Nephron progenitor cell (in vitro differentiated cells): ENCODE measurements at places on chromosomes 3 and 15.

GRCh38 chr3:124997303-124998246 is 58.2 kb downstream of the HEG1 start:
- no peak for DNase-seq

DNA sequence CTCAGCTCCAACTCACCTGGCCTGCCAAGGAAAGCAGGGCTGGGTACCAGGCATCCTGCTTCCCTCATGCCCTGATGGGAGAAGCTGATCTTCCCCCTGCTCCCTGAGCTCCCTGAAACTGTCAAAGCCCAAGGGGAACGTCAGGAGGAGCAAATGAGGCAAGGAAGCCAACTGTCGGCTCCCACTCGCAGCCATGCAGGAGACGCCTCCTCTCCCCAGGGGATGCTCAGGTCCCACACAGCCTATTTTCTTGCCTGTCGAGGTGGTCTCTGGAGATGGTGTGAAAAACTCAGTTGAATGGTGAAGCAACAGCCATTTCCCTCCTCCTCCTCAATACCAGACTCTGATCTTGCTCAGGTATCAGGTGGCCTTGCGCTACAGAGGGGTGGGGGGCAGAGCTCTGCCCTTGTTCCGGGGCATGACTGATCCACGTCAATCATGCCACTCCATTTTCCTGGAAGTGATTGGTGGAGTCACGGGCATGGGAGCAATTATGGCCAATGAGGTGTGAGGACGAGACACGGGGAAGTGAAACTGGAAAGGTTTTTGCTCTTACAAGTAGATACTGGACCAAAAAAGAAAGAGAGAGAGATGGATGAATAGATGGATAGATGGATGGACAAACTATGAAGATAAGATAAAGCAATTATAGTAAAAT is 58.2 kb downstream of the SLC6A1 start:
- DNase-seq: no peak

- DNase-seq: no peak
Observed at GRCh38 chr3:76912841-76913383, 127.0 kb upstream of the ROBO2 start.

- DNase-seq: no peak
Observed at GRCh38 chr15:66912001-66912400, 153.4 kb upstream of the SMAD3 start.

DNA sequence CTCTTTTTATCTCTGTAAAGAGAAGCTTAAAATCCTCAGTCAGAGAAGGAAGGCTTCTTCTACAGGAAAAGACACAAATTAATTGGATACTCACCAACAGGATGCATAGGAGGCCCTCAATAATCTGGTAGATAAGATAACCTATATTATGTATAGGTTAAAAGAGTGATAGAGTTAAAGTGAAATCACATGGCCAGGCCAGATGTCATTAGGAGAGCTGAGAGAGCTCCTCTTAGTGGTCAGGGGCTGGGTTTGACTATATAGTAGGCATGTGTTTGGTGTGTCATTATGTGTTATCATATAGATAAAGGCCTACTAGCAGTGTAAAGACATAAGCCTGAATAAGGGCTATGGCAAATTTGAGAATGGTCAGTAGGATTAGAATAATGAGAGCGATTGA is 479.3 kb downstream of the EPHA3 start:
- no peak for DNase-seq

DNA sequence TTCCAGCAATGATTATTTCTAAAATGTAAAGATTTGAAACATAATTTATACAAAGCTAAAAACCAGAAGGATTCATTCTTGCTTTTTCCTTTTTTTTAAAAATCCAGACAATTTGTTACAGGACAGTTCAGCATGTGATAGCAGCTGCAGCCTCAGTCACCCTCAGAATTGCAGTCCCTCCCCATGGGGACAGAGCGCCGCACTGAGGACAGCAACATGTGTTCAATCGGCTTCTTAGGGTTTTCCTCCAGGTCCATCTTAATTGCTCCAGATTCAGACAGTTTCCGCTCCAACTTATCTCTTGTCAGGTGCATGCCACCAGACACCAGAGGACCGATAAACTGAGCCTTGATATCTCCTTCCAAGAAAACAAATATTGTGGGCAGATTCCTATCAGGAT is 134.9 kb upstream of the TBC1D5 start:
- DNase-seq: no peak

- no peak for DNase-seq
Observed at GRCh38 chr3:48475188-48475587, 28.7 kb downstream of the ATRIP start.

DNA sequence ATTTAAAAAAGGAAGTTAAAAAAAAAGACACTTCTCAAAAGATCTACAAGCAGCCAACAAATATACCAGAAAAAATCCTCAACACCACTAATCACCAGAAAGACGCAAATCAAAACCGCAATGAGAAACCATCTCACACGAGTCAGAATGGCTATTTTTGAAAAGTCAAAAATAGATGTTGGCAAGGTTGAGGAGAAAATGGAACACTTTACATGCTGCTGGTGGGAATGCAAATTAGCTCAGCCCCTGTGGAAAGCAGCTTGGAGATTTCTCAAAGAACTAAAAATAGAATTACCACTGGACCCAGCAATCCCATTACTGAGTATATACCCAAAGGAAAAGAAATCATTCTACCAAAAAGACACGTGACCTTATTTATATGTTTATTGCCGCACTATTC is 574.7 kb upstream of the ADAMTS9 start:
- DNase-seq: no peak

- DNase-seq: no peak
Observed at GRCh38 chr15:41019174-41019573, 65.9 kb downstream of the CHAC1 start.

- peak; percentile 54 for DNase-seq
Observed at GRCh38 chr3:19947549-19948225, 790 bp downstream of the RAB5A start.
